NCI-H345 (cell line): ENCODE measurements at places on chromosomes 2 and 18.
A peak's percentile ranks its signal among the peaks of the same experiment; 100 is the strongest.

GRCh38 chr2:119267604-119268003 is 44.0 kb downstream of the STEAP3 start:
- DNase-seq, result no peak

DNA sequence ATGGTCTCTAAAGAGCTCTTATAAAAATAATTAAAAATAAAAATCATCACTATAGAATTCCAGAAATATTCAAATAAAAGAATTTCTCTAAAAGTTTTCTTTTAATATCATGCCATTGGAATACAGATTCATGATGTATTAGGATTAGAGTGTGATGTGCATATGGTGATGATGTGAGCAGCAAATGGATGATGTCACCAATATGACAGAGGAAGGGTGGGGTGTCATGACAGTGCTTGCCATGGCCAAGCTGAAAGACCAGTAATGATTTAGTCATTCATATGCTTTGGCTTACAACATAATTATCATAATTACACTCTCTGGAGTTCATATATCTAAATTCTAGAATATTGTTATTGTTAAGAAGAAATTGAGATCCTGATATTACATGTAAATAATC is 27.4 kb upstream of the TTC32 start:
- DNase-seq, result no peak

DNA sequence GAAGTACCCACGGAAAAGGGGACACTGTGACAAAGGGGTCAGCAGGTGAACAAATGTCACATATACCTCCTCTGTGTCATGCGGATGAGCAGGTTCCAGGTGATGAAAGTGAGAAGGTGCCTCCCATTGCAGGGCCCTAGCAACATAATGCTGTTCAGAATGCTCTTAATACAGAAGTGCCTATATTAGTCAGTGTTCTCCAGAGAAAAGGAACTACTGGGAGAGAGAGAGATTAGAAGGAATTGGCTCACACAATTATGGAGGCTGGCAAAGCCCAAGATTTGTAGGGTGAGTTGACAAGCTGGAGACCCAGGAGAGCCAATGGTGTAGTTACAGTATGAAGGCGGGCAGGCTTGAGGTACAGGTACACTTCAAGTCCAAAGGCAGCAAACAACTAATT is 98.1 kb upstream of the CDC42EP3 start:
- no peak for DNase-seq

- no peak for DNase-seq
Measured at GRCh38 chr2:152454371-152454770, 119.4 kb downstream of the FMNL2 start.

DNA sequence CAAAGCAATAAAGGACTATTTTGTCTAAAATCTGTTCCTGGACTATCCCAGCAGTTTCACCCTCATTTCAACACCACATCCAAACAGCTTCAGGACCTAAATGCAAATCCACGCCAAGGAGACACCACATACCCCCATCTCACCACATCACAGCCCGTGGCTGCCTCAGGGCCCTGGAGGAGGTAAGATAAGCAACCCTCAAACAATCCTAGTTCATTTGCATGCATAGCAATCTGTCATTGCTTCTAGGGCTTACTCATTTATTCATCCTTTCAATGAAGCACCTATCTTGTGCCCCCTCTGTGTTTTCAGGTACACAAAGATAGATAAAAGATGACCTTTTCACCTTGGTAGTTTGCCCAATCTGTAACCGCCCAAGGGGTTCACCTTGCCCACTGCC is 86.5 kb downstream of the VSNL1 start:
- DNase-seq, result no peak

DNA sequence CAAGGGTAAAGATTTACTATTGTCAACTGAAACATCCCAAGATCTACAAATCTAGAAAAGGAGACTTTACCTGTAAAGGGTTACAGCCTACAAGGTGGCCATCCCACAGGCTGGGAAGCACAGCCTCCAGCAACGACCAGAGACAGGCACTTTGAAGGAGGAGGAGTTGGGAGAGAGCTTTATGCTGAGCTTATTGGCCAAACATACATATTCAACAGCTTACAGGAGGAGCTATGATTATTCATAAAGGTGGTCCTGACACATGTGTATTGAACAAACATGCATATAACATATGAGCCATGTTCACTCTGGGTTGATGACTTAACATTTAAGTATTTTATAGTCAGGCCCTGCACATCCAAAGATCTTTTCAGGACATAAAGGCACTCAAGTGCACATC is 11.1 kb upstream of the ABCA12 start:
- DNase-seq, result no peak

DNA sequence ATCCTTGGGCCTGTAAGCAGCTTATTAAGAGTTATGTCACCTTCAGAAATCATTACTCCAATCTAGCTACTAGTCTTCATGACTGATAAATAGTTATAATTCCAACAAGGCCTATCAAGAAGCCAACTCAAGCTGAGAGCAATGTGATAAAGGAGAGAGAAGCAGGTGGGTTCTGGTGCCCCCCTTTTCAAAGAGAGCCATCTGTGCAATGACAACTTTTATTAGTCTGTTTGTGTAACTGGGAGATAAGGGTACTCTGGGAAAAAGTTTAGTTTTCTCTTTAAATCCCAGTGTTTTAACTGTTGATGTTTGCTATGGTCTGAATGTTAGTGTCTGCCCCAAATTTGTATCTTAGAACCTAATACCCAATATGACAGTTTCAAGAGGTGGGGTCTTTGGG is 60.6 kb downstream of the CCDC93 start:
- no peak for DNase-seq

DNA sequence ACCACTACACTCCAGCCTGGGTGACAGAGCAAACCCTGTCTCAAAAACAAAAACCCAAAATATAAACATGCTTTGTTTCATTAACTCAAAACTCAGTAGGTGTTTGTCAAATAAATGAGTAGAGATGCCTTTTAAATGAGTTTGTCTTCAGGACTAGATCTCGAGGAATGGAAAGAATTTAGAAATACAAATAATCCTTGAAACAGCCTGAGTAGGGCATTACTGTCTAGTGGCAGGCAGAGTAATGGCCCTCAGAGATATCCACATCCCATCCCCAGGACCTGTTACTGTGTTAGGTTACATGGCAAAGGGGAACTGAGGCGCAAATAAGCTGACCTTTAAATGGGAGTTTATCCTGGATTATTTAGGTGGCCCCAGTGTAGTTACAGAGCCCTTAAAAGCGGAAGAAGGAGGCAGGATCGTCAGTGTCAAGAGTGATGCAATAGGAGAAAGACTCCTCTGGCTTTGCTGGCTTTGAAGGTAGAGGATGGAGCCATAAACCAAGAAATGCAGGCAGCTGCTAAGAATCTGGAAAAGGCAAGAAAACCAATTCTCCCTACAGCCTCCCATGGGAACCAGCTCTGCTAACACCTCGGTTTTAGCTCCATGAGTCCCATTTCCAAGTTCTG is 63.0 kb downstream of the CABLES1 start:
- no peak for DNase-seq

DNA sequence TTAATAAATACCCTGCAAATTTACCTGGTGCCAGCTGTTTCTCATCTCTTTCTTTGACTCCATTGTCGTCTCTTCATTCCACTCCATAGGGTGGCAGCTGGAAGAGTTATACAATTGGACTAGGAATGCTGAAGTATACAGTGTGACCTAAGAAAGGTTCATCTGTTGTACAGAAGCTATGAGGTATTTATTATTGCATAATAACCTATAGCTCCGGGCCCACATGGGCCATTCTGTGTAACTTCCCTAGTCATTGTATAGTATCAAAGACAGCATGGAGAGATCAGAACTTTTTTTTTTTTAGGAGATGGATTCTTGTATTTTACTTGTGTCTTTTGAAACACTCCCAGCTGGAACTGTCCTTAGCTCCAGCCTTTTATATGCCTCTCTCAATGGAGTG is 26.2 kb downstream of the BMP10 start:
- no peak for DNase-seq

- no peak for DNase-seq
Measured at GRCh38 chr2:41111836-41112627, 660.1 kb upstream of the SLC8A1 start.

- DNase-seq, result no peak
Measured at GRCh38 chr2:108171657-108172056, 68.1 kb upstream of the SULT1C3 start.

GRCh38 chr18:63319383-63320122 is at the start of gene BCL2:
TSS of gene BCL2 (minus strand) at chr18:63319769.
- peak; percentile 59 for DNase-seq

DNA sequence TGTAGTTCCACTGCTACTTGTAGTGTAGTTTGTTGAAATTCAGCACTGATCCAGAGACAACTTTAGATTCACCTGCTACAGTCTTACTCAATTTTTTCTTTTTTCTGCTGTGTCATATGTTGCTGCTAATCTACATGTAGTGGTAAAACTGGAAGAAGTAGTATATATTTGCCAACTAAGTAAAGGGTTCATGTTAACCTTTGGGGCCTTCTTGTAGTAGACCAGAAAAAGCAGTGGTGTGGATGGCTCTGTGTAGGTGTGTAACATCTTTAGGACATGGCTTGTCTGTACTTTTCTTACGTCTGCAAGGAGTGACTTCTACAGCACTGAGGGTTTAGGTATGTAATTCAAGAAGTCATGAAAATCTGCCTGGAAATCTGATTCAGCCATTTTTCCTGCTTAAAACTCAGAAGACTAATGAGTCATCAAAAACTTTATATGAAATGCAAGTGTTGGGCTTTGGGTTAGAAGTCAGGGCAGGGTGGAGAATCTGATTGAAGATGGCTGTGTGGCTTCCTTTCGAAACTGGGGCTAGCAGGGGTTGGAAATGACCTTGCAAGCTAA is 8.4 kb downstream of the PTPRM start:
- no peak for DNase-seq

- DNase-seq, result no peak
Measured at GRCh38 chr2:195477248-195477995, 179.6 kb upstream of the SLC39A10 start.

DNA sequence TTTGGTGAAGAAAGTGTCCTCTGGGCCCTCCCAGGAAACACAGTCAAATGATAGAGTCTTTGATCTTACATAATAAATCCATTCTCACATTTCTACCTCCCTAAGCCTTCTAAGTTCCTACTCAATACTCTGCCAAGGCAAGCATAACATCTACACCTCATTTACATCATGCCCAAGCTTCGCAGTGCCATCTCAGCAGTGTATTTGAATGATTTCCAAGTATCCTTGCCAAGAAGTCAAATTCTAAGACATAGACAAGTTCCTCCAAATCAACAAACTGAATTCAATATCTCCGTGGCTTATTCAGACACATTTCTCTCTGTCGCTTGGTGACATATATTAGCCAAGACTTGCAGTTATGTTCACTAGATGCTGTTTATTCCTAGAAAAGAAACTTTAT is 8.1 kb upstream of the MLPH start:
- DNase-seq, result no peak

GRCh38 chr2:84880645-84881521 is at the start of gene TRABD2A:
TSS of gene TRABD2A (minus strand) at chr2:84881084. CDS start at chr2:84881039, 45 bp downstream.
- peak; percentile 31 for DNase-seq

DNA sequence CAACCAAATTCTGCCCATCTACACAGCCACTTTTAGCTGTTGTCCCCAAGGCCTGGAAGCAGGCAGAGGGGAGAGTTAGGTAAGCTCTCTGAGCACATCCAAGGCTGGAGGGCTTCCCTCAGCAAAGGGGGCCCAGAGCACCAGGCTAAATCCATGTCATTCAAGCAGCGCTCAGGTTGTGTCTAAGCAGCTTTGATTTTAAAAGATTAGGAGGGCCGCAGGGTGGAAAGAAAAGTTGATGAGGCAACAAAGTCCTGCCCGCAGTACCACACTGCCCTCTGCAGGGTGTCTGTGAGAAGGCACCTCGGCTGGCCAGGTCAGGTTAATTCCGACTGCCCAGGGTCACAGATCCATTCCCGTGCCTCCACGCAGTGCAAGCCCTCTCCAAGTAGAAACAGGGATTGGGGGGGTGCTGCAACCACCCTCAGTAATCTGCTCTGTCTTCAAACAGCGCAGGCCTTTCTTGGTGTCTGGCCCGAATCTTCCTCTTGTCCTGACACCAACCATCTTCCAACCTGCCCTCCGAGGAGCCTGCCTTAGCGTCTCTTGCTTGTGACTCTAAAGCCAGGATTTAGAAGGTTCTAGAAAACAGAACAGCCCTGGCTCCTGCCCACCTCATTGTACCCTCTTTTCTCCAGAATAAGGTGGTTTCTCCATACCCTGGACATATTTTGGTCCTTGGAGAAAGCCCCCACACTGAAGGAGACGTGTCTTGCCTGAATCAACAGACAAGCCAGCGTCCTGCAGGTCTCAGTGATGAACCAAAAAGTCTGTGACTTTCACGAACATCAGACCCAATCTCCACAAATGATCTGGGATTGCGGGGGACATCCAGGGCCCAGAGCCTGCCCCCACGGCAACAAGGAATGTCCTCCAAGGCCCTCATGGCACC is 289.2 kb downstream of the TNS1 start:
- DNase-seq, result peak; percentile 62

DNA sequence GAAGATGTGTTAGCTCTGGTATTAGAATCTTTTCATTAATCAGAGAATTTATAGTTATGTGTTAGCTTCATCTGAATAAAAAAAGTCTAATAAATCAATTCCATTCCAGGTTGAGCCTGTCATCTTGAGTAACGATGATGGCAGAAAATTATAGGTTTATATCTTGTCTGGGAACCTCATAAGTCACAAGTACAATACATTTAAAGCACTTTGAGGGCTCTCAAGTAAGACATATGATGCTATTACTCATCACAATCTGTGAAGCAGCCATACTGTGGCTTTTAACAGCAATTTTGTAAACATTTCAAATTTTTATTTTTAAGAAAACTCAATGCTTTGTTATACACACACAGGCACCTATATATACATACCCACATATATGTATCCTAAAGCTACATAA is 484.1 kb upstream of the VRK2 start:
- DNase-seq, result no peak

GRCh38 chr2:29021886-29022285 is 40.8 kb downstream of the TOGARAM2 start:
- DNase-seq, result no peak

GRCh38 chr2:75311993-75312392 is 112.7 kb upstream of the TACR1 start:
- DNase-seq, result peak; percentile 28

DNA sequence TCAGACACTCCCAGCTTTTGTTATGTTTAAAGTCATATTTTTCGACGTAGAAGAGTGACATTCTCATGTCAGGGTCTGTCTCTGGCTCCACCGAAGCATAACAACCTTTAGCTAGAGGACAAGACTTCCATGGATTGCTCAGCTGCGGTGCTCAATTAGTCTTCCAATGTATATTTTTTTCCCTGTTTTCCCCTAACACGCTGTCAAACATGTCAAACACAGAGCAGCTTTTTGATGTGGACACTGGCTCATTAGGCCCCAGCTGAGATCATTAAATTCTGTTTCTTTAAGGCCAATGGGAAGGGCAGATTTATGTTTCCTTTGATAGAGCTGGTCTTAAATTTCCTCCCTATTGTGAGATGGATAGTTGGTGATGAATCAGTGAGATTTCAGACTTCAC is 525.4 kb downstream of the PIK3C3 start:
- no peak for DNase-seq

DNA sequence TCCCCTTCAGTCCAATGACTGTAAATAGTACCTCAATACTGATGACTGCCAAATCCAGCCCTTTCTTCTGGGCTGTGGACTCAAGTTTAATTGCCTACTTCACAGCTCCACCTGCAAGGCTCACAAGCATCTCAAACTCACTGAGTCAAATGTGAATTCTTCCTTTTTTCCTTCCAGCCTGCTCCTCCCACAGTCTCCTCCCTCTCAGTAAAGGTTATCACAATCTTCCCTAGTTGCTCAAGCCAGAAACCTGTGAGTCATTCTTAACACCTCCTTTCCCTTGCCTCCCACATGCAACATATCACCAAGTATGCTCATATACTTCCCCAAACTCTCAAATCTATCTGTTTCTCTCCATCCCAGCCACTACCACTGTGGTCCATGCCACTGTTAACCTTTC is 3.7 kb upstream of the MFSD6 start:
- DNase-seq, result no peak
